ENCODE measurements at places on chromosomes 2 and 18.

DNA sequence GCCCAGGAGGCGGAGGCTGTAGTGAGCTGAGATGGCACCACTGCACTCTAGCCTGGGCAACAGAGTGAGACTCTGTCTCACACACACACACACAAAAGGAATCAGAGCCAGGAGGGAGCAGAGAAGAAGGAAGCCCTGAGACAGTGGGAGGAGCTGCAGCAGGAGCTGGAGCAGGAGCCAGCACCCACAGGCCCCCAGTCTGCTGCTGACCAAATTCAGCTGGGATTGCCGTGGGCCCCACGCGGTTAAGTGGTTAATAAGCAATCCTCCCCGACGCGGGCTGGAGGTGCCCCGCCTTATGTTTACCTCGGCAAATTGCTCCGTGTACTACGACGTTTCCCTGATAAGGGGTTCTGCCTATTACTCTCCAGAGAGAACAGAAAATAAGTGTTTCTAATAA lies 265.3 kb downstream of the TWIST2 start:
- DNase-seq, result no peak

DNA sequence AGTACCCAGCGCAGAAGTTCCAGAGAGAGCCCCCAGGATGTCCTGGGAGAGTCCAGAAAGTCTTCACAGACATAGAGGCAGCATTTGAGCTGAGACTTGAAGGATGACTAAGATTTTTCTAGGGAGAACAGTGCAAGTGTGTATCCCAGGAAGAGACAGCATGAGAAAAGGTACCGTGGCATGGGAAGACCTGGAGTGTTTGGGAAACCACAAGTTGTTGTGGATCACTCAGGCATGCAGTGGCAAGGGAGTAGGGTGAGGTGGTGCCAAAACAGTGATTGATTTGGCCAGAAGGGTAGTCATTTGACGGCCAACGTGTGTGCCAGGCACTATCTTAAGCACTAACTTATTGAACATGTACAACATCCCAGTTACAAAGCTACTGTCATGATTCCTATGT lies 24.5 kb upstream of the KCNK3 start:
- no peak for DNase-seq

DNA sequence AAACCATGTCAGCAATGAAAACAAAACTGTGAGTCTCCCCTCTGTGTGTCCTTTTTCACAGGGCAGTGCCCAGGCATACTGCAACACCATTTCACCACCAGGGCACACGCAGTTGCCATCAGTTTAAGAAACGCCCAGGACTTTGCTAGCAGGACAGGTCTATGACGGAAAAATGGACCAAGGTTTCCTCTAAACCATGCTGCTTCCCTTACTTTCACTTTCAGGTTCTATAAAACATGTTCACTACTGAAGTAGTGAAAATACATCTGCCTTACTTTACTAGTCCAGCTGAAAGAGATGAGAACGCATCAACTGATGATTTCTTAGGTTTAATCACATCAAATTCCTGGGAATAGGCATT lies 110.5 kb downstream of the TCF4 start:
- DNase-seq, result no peak

DNA sequence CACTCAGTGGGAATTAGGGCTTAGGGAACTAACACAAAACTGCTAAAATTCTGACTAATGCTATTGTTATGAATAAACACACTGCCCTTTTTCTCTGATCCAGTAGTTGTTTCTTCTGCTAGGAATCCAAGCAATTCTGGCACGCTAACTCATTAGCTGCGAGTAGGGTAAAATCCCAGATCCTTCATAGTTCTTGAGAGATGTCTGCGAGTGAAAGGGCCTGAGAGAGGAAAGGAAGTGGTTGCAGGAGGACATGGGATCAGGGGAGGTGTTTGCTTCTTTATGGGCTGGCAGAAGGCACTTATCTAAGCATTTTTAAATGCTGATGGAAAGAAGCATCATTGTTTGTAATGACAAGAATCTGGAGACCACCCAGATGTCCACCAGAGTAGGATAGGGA lies 9.4 kb downstream of the MAP3K19 start:
- DNase-seq, result no peak

- no peak for DNase-seq
Measured at GRCh38 chr18:22796113-22796512, 137.0 kb upstream of the RBBP8 start.

DNA sequence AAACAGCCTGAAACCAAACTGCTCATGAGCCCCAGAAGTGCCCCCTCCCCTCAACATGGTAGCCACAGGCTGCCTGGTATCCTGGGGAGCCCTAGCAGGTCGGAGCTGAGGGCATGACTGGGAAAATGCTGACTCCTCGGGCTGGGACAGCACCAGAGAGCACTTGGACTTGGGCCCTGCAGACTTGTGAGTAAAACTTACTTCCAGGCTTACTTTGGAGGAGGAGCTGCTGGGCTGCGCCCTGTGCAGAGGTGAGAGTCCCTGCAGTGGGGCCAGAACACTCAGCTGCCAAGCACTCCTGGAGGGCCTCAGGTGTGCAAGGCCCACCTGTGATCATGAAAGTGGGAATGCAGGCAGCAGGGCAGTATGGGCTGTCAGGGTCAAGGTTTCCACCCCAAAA lies 119.4 kb downstream of the SEPTIN10 start:
- DNase-seq, result no peak

DNA sequence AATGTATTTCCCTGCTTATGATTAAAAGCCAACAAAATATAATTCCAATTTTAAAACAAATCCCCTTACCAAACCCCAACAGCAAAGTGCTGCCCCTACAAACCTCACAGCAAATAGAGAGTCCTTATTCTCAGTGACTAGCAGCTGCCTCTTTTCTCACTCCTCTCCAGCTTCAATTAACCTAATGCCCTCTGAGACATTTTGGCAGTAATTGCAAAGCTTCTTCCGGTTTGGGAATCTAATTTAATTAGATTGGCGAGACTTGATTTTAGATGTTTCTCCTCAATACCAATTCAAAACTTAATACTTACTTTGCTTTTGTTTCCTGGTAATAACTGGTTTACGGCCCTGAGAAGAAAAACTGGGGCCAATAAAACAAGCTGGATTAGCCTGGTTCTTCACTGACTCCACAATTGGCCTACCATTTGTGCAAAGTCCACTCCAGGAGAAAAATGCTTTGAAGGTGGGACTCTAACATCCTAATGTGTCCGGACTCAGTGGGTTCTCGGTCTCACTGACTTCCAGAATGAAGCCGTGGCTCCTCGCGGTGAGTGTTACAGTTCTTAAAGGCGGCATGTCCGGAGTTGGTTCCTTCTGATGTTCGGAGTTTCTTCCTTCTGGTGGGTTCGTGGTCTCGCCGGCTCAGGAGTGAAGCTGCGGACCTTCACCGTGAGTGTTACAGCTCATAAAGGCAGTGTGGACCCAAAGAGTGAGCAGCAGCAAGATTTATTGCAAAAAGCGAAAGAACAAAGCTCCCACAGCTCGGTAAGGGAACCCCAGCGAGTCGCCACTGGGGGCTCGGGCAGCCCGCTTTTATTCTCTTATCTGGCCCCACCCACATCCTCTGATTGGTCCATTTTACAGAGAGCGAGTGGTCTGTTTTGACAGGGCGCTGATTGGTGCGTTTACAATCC lies 52.8 kb downstream of the SLC35F5 start:
- no peak for DNase-seq

GRCh38 chr18:8367217-8367988 lies 241.8 kb upstream of the RAB12 start:
- DNase-seq, result no peak

DNA sequence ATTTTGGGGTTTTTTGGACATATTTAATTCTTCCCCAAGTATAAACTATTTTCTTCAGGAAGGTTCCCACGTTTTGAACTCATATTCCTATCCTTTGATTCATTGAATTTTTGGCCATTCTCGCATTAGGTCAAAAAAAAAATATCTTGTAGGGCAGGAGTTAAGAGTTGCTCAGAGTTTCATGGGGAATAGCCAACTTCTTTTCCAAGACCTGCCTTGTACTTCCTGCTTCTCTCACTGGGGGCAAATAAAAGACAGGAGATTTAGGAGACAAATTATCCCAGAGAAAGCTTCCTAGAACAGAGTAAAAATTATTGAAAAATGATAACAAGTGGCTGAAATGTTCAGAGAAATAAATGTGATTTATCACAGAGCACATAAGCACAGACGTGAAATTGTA lies 55.2 kb upstream of the BCL11A start:
- DNase-seq, result no peak

DNA sequence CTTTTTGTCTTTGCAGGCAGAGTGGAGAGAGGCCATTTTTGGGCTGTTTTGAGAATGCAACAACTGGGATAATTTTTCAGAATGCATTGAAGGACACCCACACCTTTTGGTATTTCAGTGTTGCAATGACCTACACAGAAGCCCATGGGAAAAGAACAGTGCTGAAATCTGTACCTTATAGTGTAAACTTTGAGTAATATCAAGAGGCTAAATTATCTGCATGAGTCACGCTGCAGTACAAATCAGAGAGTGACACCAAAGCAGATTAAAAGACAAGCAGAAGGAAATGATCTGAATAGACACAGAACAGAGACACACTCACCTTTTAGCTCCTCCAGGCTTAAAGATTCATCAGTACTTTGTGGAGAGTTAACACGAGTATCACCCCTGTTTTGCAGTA lies 265.3 kb downstream of the PAX3 start:
- no peak for DNase-seq

DNA sequence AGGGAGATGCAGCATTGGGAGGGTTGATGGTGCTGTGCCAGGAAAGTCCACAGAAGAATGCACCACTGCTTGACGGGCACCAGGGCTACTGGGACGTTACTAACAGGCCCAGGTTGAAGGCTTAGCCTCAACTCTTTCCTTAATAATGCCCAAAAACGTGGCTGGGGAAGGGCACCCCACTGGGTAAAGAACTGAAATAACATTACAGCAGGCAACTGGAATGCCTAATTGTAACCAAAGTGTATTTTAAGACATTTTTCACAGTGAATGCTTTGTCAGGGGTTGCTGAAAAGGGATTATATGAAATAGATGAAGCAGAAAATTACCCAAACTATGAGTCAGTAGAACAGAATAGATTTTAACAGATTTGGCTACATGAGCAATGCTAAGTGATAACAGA lies 191.3 kb downstream of the CMPK2 start:
- DNase-seq, result no peak

GRCh38 chr2:156619021-156619539 lies 182.9 kb downstream of the GPD2 start:
- DNase-seq, result no peak

DNA sequence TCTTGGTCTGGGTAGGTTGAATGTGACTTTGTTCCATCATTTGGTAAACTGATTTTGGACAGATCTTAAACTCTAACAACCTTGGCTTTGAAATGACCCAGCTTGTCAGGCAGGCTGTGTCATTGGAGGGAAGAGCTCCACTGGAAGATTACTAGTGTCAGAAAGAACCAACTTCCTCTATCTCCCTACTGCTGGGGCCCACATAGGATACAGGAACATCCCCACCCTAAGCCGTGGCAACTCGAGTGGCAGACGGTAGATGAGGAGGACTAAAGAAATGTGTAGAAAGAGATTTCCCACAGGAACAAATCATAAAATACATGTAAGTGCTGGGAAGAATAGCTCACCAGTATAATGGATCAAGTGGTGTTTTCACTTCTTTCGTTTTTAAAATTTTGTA lies 4.3 kb upstream of the G6PC2 start:
- DNase-seq, result no peak

GRCh38 chr2:234363011-234363487 lies 133.8 kb downstream of the ARL4C start:
- DNase-seq, result no peak

- no peak for DNase-seq
Measured at GRCh38 chr2:28316546-28317335, 75.9 kb upstream of the FOSL2 start.

DNA sequence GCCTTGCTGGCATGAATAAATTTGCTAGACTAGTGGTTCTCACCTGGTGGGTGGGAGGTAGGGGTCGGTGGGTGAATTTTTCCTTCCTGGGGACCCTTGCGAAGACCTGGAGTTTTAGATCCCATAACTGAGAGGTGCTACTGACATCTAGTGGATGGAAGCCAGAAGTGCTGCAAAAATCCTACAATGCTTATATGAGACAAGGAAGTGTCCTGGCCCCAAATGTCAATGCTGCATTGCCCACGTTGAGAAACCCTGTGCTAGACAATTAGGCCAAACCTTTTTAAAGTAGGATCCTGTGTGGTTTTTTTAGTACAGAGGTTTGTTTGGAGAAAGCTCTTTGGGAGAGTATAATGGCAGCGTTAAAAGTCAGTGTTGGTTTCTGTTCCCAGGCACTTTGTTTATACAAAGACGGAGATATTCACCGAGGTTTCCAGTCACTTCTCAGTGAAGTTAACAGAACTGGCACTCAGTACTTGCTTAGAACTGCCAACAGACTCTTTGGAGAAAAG lies 9.6 kb downstream of the SERPINB8 start:
- DNase-seq, result no peak

DNA sequence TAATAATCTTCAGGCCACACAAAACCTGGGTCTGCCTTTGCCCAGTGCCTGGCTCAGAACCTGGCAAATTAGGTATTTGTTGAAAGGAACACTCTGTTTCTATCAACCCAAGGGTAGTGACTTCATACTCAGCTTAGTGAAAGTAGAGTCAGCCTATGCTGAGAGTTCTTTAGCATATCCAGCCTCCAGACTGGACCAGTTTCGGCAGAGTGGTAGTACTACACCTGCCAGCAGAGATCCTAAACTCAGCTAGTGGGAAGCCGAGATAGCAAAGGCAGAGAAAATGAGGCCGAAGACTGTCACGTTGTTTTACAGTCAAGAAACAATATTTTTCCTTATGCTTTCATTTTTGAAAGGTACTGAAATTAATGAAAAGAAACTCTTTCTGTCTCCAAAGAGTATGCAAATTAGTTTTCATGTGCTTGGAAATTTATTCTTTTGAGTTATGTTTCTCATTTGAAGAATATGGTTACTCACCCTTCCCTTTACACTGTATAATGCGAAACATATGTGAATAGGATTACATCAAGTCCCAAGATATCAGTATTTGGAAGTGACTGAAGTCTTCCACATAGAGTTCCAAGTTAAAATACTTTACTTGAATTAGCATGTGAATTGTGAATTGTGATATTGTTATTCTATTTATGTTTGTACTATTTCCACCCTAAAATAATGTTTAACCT lies 52.2 kb upstream of the UGP2 start:
- DNase-seq, result no peak

- no peak for DNase-seq
Measured at GRCh38 chr18:44777457-44778192, 96.9 kb downstream of the SETBP1 start.

DNA sequence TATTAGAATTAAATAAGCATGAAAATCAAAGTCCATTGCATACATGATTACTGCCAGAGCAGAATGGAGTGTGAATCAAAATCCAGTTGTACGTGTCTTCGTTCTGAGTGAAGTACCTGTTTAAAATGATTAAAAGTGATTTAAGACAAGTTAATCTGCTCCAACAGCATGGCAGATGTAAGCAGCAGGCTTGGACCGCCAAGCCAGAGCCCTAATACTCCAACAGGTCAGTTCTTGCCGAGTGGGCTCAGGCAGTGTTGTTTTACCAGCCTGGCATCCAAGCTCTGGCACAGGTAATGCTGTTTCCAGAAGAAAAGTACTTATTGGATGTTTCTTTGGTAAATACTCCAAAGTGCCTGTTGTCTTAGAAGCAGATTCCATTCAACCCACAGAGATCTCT lies 171.4 kb upstream of the EPAS1 start:
- no peak for DNase-seq

All from omental fat pad (tissue), 4 donors.